GM23248 (cell line): ENCODE measurements at places on chromosomes 4 and X. TPM values are rescaled to one million over a fixed set of nuclear protein-coding genes. Genes with fewer than 3 reads are reported as not detected.

ENOX2 gene
- 8.9 and 14.5 TPM in 2 replicates for total RNA-seq

WDR17 gene
- 0.22 and 0.38 TPM in 2 replicates for total RNA-seq

SERTM2 gene
- total RNA-seq = not detected in 2 replicates

DNA sequence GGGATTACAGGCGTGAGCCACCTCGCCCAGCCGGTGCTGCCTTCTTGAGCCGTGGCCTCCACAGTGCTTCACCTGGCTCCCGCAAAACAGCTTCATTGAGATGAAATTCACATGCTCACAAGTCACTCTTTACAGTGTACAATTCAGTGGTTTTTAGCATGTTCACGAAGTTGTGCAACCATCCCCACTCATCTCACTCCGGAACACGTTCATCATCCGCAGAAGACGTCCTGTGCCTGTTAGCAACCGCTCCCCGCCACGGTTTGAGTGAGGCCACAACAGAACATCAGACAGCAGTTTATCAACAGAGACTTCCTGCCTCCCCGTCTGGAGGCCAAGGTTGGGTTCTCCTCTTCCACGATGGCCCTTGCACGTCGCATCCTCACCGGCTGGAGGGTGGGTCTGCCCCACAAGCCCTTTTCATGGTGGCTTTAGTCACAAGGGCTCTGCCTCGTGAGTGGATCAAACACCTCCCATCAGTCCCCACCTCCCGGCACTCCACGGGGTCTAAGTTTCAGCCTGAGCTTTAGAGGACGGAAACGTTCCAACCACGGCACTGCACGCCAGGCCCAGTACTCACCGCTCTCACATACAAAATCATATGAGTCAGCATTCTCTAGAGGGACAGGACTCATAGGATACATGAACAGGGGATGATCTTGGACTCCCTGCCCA is 29.6 kb upstream of the SPON2 start:
- DNase-seq = peak; percentile 35

DNA sequence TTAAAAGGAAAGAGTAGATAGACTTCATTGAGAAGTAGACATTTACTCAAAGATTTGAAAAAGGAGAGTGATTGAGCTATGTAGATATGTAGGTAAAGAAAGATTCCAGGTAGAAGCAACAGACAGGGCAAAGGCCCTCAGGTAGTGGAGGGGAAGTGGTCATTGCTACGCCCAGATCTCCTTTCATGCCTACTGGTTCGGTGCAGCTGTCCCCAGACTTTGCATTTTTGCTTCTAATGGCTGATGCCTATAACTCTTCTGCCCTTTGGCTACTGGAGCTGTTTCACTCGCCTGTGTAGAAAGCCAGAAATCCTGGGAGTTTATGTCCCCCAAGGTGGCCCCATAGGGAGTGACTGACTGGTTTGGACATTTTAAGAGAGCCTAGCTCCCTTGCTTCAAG is 16.9 kb upstream of the ARMCX2 start:
- DNase-seq = no peak

DNA sequence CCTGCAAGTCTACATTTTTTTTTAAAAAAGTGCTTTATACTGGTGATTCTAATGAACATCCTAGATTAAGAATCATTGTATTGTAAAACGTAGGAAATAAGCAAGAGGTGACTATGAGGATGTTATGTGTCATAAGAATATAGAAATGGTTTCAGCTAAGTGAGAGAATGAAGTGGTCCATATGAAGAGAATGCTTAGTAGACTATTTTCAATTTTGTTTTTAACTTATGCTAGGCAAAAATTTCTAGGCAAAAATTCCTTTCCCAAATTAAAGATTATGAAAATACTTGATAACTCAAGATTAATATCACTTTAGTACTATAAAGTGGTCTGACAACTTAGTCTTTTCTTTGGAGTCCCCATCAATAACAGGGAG is 825 bp downstream of the DYNLT3 start:
- peak; percentile 1 for DNase-seq

GRCh38 chrX:147912093-147912801 is 528 bp downstream of the FMR1 start:
- DNase-seq = peak; percentile 67
